Mucosa of gallbladder (tissue), 1 donor: ENCODE measurements at places on chromosomes 1 and 21. TPM values are rescaled to one million over a fixed set of nuclear protein-coding genes. Genes with fewer than 3 reads are reported as not detected.
A peak's percentile ranks its signal among the peaks of the same experiment; 100 is the strongest.

- DNase-seq, result no peak
Measured at GRCh38 chr1:226428791-226429461, 21.0 kb upstream of the PARP1 start.

DNA sequence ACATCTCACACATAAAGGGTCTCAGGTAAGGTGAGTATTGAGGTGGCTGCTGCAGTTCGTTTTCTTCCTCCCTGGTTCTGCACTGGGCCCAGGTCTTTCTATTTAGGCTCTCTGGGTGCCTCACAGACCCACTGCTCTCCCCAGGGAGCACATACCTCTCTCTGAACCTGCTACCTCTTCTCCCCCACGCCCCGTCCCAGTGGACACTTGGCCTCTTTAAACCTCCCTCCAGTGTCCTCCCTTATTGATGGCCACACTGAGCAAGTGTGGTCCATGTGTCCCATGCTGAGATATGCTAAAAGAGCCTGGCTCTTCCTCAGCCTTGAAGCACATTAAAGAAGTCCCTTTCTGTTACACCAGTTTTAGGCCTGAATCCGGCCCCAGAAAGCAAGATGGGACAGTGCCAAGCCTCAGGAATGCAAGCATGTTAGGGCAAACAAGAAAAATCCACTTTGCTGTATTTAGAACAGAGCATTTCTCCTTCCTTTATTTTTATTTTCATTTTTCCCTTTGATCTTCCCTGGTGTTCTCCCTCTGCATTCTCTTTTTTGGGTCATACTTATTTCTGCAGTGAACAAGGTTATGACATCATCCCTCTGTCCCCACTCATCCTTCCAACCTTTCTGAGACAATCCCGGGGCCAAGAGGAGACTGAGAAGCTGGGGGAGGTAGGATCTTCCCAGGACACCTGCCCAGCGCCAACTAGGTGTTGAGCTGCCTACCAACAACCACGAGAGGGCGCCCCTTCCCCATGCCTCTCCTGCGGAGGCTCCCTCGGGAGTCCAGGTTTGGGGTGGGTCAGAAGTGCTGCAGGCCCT lies 5.0 kb upstream of the CHI3L2 start:
- peak; percentile 68 for DNase-seq

GRCh38 chr1:56436296-56436695 lies 143.1 kb downstream of the PLPP3 start:
- DNase-seq, result no peak

DNA sequence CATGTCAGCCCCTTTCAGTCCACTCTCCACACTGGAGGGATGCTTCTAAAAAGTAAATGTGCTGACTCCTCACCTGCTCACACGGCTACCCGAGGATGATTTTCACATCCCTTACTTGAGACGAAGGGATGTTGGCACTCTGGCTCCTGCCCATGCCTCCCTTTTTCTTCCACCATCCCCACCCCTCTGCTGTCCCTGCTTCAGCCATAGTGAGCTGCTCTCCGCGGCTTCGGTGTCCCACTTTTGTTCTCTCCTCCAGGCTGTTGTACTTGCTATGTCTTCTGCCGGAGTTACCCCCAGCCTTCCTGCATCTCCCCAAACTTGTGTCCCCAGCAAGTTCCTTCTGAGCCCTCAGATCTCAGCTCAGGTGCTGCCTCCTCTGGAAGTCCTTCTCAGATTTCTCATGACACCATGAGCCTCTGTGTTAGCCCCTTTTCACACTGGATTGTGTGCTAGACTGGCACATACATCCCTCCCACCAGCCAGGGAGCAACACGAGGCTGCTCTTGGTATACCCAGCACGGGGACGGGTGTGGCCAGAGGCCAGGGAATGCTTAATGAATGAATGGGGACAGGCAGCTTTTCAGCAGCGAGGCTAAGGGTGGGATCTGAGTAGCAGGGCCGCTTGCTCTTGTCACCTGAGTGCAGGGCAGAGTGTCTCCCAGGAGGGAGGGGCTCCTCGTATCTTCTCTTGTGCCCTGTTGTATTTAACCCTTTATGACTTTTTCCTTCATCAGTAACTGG lies 1.3 kb downstream of the ACOT11 start:
- DNase-seq, result peak; percentile 43

The AIRE gene
- total RNA-seq, result 0.17 TPM

The HPDL gene
- 0.17 TPM for total RNA-seq
